ENCODE measurements at places on chromosomes 16 and 17.

- DNase-seq = no peak
Observed at GRCh38 chr17:76174037-76174436, 33.0 kb upstream of the FOXJ1 start.

GRCh38 chr17:57629470-57629869, 115.6 kb downstream of the CCDC182 start:
- no peak for DNase-seq

- DNase-seq = no peak
Observed at GRCh38 chr17:6024576-6024975, 45.6 kb upstream of the WSCD1 start.

DNA sequence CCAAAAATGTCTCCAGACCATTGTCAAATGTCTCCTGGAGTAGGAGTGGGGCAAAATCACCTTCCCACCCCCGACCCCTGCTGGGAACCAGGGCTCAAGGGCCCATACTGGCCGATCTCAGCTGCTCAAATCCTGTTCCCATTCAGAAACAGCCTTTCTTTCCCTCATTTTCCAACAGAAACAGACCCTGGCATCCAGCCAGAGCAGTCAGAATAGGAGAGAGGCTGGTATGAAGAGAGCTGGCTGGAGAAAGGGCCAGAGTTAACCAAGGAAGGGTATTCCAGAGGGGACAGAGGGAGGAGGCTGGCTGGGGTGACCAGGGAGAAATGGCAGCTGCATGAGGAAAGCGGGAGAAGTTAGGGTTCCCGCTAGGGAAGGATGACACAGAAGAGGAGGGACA, 199.1 kb downstream of the XYLT1 start:
- DNase-seq = no peak

DNA sequence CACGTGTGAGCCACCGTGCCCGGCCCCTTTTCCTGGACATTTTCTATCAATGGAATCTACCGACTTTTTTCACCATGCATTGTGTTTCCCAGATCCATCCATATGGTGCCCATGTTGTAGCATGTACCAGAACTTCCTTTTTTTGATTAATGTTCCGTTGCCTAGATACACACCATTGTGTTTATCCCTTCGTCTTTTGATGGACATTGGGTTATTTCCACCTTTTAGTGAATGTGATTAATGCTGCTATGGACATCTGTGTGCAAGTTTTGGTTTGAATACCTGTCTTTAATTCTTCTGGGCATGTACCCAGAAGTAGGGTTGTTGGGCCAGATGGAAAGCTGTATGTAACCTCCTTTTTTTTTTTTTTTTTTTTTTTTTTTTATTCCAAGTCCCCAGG, 79.8 kb downstream of the NT5M start:
- no peak for DNase-seq

GRCh38 chr17:62722625-62723024, 85.5 kb downstream of the MARCHF10 start:
- DNase-seq = no peak

DNA sequence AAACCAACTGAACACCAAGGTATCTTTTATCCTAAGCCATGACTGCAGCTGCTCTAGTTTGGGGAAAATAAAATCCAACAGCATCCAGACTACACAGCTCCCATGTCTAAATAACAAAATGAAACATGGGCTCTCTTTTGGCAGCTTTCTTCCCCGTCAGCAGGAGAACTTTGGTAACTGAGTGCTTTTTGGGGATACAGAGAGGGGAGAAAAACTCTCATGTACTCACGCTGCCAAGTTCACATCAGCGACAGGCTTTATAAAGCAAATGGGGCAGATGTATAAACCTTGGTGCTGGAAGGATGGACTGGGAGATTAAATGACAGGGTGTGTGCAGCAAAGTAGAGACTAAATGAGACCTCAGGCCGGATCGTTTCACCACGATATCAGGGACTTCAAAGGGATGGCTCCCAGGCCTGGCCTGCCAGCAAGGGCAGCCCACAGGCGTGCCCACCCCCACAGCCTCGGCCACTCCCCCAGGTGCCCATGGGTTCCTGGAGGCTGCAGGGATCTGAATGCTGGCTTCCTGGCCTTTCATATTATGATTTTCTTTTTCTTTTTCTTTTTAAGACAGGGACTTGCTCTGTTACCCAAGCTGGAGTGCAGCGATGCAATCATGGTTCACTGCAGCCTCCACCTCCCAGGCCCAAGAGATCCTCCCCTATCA, 174.6 kb downstream of the ZNF423 start:
- no peak for DNase-seq

DNA sequence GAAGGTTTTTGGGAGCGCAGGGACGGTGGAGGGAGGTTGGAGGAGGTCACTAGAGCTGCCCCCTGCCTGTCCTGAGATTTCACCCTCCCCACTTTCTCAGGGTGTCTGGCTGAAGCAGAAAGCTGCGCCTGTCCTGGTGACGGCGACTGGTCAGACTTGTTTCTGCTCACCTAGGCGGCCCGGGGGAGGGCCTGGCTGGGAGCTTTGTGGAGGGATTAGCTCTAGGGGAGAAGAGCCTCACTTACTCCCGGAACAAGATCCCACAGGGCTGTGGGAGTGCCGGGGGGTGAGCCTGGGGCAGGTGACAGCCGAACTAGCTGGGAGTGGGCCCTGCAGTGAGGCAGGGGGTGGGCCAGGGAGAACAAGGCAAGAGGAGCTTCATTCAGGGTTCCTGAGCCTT, 11.5 kb downstream of the NHERF1 start:
- DNase-seq = no peak

DNA sequence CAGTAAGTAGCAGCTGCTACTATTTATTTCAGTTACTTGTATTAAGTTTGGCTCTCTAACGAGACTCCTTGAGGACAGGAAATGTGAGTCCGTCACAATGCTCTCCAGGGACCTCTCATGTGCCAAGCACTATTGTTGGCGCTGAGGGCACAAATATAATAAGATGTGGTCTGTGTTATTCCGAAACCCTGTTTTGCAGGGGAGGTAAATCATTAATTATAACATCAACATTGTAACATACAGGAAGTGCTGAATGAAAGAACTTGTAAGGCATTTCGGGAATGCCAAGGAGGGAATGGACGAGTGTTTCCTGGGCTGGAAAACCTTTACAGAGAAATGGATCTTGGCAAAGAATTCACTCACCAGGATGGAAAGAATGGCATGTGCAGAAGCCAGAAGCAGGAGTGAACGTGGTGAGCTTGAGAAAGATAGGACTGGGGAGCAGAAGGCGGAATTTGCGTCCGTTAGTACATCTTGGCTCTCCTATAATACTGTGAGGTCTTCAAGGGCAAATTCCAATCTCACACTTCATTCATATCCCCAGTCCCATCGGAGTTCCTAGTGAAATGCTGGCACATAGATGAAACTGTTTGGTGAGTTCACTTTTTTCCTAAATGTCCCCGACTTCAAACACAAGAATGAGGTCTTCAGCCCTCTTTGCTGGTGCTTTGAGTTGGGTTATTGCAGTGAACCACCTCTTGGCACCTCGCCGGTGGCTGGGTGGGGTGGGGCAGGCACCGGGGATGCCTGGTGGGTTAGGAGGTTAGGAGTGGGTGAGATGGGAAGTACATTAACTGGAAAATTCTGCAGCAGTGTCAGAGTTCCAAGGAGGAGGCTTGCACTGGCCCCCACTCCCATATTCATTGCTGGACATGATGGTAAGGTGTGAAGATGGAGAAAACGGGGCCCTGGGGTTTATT, 11.5 kb downstream of the TAC4 start:
- DNase-seq = no peak

- DNase-seq = no peak
Observed at GRCh38 chr17:7097940-7098339, 16.7 kb downstream of the ASGR2 start.

GRCh38 chr17:5354886-5355415, 64.5 kb downstream of the NUP88 start:
- DNase-seq = no peak

- no peak for DNase-seq
Observed at GRCh38 chr17:59760160-59760559, 52.7 kb downstream of the VMP1 start.

GRCh38 chr16:57672824-57673223, 4.7 kb downstream of the ADGRG3 start:
- DNase-seq = no peak

- DNase-seq = no peak
Observed at GRCh38 chr17:60391471-60392041, 377 bp downstream of the USP32 start.

DNA sequence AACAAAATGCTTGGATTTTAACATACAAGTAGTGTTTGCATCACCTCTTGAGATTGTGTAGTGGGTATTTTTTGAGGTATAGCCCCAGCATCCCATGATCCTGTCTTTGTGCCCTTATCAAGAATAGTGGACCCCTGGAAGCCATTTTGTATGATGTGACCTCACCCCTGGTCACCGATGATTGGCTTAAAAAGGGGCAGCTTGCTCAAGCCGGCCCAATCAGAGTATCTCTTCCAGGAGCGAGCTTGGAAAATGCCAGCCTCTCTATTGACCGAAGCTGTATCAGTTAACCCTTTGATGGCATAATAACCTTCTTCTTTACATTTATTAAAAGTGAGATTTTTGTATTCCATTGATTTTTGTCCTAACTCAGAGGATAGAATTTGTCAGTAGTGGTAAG, 55.5 kb upstream of the FAM20A start:
- DNase-seq = no peak

GRCh38 chr17:8324132-8324531, 14.1 kb downstream of the ARHGEF15 start:
- DNase-seq = no peak

DNA sequence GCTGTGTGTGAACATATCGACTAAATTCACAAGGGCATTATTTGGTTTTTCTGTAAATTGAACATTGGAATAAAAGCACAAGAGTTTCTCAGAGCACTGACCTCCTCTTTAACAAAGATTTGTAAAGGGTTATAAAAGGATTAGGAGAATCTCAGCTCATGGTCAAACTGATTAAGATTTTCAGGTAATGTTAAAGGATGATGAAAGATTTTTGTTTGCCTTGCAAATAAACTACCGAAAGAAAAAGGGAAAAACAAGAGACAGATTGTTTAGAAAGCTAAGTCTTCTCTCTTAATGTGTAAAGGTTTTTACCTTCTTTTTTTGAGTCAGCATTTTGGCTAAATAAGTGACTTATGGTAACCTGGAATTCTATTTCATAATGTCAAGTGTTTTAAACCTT, 47.6 kb upstream of the MED9 start:
- no peak for DNase-seq

- DNase-seq = no peak
Observed at GRCh38 chr16:71919035-71919434, 23.7 kb downstream of the IST1 start.

- DNase-seq = no peak
Observed at GRCh38 chr17:62091804-62092203, 26.7 kb upstream of the MED13 start.

- no peak for DNase-seq
Observed at GRCh38 chr17:14359163-14360020, 58.5 kb downstream of the HS3ST3B1 start.

- no peak for DNase-seq
Observed at GRCh38 chr17:78032166-78032565, 73.7 kb downstream of the TNRC6C start.

DNA sequence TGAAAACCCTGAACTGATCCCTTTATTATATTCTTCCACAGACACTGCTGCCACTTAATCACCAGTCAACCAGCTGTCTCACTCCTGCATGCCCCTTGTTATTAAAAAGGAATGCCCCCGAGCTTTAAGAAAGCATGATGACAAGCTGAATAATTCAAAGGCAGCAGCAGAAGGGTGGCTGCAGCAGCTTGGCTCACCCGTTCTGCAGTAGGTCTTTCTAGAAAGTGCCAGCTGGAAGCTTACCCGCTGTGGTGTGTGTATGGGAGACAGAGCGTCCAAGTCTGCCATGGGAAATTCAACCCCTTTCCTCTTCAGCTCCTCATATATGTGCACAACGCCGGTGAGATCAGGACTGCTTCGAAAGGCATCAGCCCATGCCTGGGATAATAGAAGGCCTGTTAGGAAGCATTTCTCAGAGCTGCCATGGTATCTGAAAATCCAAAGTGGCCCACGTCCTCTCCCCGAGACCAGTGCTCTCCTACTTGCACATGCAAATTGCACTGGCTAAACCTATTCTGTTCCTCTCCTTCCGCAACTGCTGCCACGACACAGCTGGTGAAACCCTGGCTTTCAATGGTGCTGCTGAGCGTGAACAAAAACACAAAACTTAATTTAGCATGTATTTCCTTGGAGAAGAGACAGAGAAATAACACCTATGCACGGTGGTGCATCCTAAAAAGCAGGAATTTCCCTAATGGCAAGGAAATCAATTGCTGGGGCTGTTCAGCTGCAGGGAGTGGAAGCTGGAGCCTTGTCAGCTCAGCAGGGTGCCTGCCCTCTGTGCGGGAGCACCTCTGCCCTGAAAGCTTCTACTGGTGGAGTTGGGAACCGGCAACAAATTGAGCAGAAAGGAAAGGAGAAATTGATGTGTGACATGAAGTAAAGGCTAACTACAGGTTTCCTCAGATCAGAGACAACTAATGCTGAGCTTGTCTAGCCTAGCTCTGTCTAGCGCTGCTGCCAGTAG, 47.9 kb upstream of the SREBF1 start:
- no peak for DNase-seq

- no peak for DNase-seq
Observed at GRCh38 chr17:16446338-16446983, 31.1 kb downstream of the TRPV2 start.

DNA sequence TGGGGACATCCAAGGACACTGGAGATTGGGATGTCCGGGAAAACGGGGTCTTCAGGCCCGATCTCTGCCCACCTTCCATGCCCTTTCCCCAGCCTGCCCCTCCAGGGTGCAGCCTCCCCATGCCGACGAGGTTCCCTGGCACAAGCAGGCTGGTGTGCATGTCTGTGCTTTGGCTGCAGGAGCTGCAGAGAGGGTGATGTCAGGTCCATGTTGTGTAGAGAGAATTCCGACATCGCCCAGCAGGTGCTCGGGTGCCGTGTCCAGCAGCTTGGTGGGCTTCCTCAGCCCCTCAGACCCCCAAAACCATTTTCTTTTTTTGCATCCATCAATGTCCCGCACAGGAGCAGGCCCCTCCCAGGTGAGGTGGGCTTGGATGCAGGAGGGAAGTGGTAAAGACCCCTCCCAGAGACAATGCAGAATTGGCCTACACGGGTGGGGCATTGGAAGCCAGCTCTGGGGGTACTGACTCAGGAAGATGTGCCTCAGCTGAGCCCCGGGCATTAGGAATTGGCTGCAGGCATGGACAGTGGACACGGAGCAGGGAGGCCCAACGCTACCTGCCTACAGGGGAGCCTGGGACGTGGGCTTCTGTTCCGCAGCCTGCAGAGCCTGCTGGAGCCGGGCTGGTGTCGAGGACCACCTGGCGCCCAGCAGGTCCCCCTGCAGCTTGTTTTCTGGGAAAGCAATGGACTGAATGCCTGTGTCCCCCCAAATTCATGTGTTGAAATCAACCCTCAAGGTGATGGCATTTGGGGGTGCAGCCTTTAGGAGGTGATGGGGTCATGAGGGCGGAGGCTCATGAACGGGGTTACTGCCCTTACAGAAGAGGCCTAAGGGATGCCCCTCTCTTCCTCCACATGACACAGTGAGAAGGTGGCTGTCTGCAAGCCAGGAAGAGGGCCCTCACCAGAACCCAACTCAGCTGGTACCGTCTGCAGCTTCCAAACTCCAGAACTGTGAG, 97.5 kb downstream of the METRNL start:
- DNase-seq = no peak

- no peak for DNase-seq
Observed at GRCh38 chr16:49011901-49012300, 269.7 kb downstream of the CBLN1 start.

GRCh38 chr17:14926526-14927122, 338.5 kb downstream of the PMP22 start:
- DNase-seq = peak; percentile 82
